ENCODE measurements at places on chromosomes 4 and X.

GRCh38 chrX:49186125-49187027 lies at the start of gene PRICKLE3:
Gene PRICKLE3, minus strand, starts transcription at chrX:49186373. Its CDS starts 76 bp downstream, at chrX:49186297.
- DNase-seq: peak; percentile 20

- DNase-seq: no peak
These were observed 286.5 kb downstream of the EPHA5 start for GRCh38 chr4:65383589-65384305.

GRCh38 chr4:108637856-108638255 lies 12.5 kb upstream of the OSTC start:
- DNase-seq: no peak

GRCh38 chr4:111807576-111807975 lies 337.7 kb upstream of the FAM241A start:
- no peak for DNase-seq

GRCh38 chr4:157576671-157577217 lies 356.2 kb downstream of the GRIA2 start:
- no peak for DNase-seq

GRCh38 chrX:44915361-44915868 lies 42.4 kb downstream of the KDM6A start:
- no peak for DNase-seq

GRCh38 chrX:357693-358471 lies 28.8 kb downstream of the PPP2R3B start:
- no peak for DNase-seq

- DNase-seq: no peak
These were observed 99.2 kb upstream of the DDIT4L start for GRCh38 chr4:100289530-100289888.

DNA sequence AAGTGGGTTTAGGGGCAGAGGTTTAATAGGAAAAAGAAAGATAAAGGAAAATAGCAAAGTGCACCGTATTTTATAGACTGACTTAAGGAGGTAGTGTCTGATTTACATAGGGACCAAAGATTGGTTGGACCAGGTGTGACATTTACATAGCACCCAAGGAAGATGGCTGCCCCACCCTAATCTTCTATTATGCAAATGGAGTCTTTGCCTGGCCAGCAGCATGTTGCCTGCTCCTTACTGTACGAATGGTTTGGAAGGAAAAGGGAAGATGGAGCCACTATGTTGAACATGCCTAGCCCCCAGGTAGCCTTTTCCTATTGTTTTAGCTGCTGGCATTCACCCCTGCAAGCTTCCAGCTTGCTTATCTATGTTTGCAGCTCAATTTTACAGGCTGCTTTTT lies 146.2 kb upstream of the PDE5A start:
- no peak for DNase-seq

DNA sequence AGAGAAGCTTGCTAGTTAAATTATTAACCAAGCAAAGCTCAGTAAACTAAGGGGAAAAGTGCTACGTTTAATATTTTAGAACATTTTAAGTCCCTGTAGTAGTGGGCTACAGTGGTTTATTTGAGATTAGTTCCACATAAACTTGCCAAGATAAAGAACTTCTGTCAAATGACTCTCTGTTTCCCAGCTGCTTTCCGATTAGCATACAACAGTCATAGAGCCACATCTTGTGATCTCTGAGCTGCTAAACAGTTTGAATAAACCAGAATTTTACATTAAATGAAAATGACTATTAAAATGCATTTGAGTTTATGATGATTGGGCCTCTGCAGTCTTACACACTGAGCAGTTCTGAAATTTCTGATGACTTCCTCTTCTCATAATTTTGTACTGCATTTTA lies 568.5 kb downstream of the IQCM start:
- DNase-seq: no peak

- DNase-seq: no peak
These were observed 3.9 kb upstream of the ELF4 start for GRCh38 chrX:130114141-130114588.

- peak; percentile 74 for DNase-seq
These were observed 155.8 kb downstream of the ARAP2 start for GRCh38 chr4:36088542-36088941.

DNA sequence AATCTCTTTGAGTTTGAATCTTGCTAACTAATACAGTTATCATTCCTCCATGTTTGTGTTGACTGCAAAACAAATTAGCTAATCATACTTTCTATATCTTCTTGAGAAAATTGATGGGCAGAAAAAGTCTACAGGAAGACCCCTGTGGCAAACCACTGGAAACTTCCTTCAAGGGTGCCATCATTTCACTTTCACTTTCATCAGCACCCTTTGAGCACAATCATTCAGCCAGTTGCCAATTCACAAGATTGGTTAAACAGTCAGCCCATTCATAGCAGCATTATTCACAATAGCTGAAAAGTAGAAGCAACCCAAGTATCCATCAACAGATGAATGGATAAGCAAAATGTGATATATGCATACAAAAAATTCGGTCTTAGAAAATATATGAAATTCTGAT lies 101.5 kb downstream of the CCDC160 start:
- DNase-seq: no peak

DNA sequence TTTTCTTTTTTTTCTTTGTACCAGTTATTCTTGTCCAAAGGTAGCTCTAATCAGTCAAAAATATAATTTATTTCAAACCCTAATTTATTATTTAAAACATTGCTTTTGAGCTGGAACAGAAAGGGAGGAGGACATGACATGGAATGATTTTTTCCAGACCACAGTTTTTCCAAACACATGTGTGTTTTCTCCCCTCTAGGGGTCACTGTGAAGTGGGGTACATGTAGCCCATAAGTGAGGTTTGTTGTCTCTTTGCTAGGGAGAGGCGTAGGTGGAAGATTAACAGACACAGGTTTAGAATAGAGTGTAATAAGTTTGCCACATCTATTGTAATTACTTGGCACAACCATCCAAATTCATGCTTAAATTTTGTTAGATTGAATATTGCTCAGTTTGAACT lies 83.0 kb downstream of the TNIP2 start:
- DNase-seq: no peak

DNA sequence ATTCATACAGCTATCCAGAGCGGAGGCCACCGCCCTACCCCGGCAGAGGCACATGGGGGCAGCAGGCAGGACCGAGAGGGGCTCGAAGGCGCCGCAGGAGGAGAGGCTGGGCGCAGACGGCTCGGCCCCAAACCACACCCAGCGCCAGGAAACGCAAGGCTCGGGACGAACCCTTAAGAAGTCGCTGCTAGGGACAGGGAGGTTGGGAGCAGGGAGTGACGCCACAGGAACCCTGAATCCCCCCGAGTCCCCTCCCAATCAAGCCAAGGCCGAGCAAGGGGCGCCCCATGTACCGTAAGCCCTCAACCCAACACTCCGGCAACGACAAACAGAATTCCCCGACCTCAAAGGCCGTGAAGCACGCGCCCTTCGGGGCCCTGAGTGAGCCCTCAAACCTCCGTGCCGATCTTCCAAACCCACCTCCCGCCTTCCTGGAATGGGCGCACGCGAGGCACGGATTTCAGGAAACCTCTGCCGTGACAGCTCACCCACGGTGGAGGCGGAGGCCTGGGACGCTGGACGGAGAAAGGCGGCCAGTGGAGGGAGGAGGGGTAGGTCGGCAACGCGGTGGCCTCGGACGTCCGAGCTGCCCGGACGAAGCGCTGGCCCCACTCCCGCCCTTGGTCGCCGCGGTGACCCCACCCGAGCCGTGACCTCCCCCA lies 1.8 kb downstream of the ZFYVE28 start:
- DNase-seq: no peak

GRCh38 chr4:137253949-137254348 lies 278.3 kb downstream of the PCDH18 start:
- no peak for DNase-seq

GRCh38 chrX:2514131-2514530 lies 13.4 kb upstream of the DHRSX start:
- DNase-seq: no peak

- no peak for DNase-seq
These were observed 480.8 kb upstream of the TECRL start for GRCh38 chr4:64889906-64890610.

- no peak for DNase-seq
These were observed 94.4 kb downstream of the NHSL2 start for GRCh38 chrX:72005046-72005445.

DNA sequence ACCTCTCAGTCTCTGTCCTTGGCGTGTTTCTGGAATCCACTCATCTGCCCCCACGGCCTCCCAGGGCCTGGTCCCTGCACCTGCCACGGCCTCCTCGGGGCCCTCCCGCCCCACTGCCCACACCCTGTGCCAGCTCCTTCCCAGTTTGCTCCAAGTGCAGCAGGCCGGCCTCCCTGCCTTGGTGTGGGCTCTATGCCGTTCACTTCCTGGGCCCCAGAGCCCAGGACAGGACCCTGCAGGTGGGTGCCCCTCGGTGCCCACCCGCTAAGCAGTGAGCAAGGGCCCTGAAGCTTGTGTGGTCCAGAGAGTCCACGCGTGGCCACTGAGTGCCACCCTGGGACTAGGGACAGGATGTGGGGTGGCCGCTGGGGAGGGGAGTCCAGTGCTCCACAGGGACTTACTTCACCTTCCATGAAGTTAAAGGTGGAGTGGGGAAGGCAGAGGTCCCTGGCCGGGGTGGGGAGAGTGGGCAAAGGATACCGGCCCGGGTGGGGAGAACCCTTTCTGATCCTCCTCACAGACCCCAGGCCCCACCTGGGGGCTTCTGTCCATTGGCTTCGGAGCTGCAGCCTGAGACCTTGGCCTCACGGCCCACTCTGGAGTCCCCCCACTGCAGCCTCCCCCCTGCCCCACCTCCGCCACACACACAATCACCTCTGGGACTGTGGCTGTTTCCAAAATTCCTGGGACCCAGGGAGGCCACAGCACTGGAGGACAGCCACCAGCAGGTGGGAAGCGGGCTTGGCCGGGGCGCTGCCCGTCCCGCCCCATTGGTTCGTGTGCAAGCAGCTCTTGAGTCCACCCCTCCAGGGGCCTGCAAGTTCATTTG lies 60.0 kb upstream of the NKX1-1 start:
- DNase-seq: no peak

DNA sequence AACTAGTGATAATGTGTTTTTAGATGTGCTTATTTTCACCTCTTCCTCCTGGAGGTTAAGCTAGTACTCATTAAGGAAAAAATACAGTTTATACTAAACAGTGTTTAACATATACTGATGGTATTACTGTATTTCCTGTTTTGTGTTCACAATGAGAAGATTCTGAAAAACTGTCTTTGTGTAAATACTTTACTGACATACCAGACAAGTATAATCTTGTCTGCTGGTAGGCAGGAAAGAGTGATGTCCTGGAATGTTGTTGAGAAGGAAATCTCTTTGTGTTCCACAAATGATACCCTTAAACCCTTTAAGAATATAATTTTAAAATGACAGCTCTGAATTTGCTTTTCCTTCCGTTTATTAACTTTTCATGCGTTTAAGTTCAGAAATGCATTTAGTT lies 205.5 kb upstream of the NUDT6 start:
- no peak for DNase-seq

DNA sequence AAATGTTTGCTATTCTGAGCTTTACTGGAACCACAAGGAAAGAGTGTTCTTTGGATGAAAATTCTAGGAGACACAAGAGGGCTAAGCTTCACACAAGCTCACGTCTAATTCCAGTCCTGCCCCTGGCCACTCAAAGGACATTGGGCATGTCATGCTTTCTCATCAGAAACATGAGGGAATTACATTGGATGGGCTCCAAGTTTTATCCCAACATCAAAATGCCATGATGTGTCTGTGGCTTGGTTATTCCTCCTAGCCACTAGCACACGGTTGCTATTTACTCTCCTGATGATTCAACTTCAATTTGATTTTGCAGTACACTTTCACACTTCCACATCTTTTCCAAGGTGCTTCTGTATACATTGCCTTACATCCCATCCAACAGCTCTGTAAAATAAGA lies 149.6 kb upstream of the FAM9B start:
- DNase-seq: no peak

Data from NCI-H748 treated with DMSO at 0.1 percent for 48 hours (cell line).